ENCODE measurements at places on chromosomes 7 and 10. TPM values are rescaled to one million over a fixed set of nuclear protein-coding genes. Genes with fewer than 3 reads are reported as not detected.

GRCh38 chr10:94607111-94607510, 61.5 kb downstream of the HELLS start:
- DNase-seq = no peak

- no peak for DNase-seq
These were observed 8.1 kb downstream of the AOC1 start for GRCh38 chr7:150860291-150860977.

GRCh38 chr10:132685921-132686680, 99.8 kb downstream of the NKX6-2 start:
- DNase-seq = no peak

PITX3 gene
- polyA plus RNA-seq = 1.4 TPM

OR2A42 gene
- 0.58 TPM for polyA plus RNA-seq

DNA sequence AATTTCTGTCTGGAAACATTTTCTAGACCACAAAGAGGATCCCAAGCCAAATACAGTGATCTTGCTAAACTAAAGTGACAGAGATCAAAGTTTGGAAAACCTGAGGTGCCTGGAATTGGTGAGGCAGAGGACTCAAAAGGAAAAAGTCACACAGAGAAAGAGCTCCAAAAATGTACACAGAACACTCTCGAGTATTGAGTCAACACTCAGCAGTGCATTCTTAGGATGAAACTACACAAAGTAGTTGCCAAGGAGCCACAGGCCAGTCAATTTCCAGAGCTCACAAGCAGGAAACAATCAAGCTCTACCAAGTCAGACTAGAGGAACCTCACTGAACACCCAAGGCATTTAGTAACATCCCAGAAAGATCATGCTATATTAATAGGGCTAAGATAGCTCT, 61.3 kb downstream of the MICU1 start:
- DNase-seq = no peak

DNA sequence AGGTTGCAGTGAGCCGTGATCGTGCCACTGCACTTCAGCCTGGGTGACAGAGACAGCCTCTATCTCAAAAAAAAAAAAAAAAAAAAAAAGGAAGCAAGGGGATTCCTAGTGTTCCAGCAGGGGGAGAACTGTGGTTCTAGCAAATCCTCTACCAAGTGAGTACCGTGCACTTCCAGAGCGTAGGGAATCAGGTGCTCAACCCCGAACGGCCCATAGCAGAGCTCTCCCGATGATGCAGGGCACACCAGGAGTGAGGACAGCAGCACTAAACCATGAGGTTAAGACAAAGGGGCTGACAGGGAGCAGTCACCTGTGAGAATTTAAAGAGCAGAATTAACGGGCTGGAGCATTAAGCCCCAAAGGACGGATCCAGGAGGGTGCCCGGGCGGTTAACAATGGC, 173.6 kb downstream of the PTPRN2 start:
- no peak for DNase-seq

CRYGN gene
- 5.1 TPM for polyA plus RNA-seq

DNA sequence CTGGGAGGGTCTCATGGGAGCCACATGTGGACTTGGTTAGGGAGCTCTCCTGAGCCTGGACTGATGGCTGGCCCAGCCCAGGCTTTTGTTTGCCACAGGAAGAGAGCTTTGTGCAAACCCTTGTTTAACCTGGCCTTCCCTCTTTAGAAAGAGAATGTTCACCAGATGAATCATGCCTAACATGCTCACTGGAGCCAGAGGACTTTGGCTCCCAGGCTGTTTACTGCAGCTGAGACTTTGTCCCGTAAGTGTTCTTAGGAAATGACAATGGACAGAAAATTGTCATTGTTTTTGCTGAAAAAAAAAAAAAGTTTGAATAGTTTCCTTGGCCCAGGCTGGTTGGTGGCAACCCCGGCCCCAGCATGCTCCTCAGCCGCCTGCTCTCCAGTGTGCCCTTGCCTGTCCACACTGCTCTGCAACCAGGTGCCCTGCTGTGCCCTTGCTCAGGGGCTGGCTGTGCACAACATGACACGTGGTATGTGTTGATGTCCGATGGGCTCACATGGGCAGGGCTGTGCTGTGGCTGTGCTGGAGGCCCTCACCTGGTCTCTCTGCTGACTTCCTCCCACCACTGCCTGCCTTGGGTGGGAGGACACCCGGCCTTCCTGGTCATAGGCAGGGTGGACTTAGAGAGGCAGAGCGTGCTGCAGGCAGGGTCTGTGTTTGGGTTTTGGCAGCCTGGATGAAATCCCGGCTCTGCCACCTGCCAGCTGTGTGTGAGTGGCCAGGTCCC, 215.3 kb upstream of the ZNF32 start:
- no peak for DNase-seq

FFAR4 gene
- polyA plus RNA-seq = not detected

DNA sequence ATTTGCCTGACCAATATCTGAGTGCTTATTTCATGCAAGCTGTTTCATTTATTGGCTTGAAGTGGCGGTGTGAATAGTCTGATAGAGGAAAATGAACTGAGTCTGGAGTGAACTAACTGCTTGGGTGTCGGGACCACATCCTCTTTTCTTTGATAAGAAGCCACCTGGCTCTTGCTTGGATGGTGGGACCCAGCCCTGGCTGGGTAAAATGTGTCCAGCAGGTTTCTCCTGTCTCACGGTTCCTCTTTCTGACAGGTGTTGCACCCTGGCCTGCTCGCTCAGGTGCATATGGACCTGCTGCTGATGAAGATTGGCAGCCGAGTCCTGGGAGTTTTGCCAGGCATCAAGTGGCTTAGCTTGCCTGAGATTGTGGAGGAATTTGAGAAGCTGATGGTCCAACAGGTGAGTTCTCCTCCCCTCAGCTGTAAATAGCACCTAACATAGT, 1.6 kb downstream of the ADCK2 start:
- DNase-seq = no peak

DNA sequence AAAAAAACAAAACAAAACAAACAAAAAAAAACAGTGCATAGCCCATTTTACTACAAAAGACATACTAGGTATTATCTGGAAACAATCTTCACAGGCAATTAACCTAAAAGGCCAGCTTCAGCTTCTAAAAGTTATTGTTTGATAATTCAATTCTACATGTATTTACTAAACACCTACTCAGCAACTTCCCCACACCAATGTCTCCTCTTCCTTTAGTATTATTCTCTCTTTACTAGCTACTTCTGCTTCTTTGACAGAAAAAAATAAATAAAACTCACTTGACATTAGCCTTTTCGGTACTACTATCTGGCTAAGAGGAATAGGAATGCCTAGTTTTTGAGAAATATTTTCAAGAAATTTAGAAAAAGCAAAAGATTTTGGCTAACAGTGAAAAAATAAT, 2.8 kb downstream of the TM9SF3 start:
- no peak for DNase-seq

LIPN gene
- polyA plus RNA-seq = not detected

DNA sequence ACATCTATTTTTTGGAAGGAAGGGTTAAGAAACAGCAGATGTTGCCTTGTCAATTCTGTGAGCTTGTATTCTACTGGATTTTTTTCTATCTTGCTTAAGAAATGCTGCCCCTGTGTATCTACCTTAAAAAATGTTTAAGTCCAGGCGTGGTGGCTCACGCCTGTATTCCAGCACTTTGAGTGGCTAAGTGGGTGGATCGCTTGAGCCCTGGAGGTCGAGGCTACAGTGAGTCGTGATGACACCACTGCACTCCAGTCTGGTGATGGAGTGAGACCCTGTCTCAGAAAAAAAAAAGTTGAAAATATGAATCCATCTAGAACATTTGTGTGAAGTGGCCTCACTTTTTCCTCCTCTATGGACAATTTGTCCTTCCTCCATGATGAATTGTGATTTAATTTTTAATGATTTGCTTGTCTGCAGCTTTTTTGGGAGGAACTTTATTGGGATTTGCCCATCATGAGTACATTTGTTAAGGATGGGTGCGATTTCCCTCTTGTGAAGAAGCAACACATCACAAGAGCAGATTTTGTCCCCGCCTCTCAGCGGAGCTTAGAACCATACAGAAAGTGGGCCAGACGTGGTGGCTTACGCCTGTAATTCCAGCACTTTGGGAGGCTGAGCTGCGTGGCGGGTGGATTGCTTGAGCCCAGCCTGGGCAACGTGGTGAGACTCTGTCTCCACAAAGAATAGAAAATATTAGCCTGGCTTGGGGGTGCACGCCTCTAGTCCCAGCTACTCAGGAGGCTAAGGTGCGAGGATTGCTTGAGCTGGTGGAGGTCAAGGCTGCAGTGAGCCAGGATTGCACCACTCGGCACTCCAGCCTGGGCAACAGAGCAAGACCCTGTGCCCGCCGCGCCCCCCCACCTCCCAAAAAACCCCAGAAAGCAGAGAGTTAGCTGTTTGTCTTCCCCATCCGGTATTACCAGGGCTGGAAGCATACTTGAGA, 57.7 kb downstream of the DNAJB6 start:
- no peak for DNase-seq

DNA sequence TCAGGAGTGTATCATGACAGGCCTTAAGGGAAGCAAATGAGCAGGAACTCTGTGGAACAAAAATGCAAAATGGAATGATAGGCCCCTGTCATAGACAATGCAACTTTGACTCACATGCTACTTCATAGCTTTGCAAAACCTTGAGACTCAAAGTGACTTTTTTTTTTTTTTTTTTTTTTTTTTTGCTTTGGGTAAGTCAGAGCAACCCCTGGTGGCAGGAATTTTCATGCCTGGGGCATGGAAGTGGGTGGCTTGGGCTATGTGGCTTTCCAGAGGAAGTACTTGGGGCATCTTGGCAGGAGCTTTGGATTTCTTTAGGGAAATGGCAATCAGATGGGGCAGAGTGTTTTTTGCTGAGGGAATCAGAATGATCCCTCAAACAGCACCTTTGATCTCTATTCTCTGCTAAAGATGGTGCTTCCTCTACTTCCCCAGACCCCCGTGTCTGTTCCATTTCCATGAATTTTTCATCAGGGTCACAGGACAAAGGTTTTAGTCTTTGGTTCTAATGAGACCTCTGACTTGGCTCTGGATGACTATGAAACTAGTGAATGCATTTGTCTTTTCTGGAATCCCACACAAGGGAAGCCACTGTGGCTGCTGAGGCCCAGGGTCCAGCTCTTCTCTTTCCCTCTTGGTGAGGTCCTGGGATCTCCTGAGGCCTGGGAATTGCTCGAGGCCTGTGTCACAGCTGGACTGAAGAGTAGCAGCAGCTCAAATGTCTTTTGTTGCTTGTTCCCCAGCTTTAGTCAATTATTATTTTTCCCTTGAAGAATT, 62.8 kb downstream of the TACC2 start:
- DNase-seq = peak; percentile 58

DNA sequence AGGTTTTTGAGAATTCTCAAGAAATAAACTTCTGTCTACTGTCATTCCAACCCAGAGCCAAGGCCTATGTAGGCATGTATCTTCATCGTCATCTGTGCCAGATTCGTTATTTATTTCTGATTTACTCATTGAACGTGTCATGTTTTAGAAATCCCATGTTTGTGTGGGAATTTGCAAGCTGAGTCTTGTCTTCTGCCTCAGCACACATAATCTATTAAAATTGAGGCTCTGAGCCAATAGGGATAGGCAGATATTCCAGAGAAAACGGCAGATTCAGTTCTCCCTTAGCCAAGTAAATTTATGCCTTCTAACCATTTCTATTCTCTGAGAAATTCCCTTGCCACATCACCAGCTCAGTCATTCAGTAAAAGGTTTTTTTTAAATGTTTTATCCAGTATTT, 444.6 kb downstream of the REEP3 start:
- no peak for DNase-seq

DNA sequence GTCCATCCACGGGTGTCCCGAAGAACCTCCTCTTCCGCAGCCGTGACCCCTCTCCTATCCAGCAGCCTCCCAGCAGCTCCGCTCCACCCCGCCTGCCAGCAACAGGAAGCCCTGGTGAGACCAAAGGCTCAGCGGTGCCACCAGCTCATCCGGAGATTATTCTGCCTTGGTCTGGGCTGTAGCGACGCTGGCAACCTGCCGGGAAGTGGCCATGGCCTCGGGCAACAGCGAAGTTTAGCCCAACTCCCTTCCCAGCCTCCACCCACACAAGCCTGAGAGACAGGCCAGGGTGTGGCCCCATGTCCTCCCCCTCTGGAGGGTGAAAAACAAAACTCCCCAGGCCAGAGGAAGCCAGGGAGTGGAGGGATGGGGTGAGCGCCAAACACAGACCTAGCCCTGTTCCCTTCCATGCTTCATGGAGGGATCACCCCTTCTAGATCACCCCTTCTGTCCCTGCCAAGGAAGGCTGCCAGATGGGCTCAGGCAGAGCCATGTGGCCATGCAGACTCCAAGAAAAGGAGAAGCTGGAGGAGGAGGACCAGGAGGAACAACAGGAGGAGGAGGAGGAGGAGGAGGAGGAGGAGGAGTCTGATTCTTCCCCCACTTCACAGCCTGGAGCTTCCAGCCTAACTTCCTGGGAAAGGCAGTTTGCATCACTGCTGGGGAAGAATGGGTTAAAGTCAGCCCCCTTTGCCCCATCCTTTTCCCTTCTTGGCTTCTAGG, 918 bp downstream of the CALHM2 start:
- DNase-seq = no peak

MYH16 gene
- 0.39 TPM for polyA plus RNA-seq

- DNase-seq = no peak
These were observed 45.6 kb downstream of the TPST1 start for GRCh38 chr7:66250711-66251110.

DNA sequence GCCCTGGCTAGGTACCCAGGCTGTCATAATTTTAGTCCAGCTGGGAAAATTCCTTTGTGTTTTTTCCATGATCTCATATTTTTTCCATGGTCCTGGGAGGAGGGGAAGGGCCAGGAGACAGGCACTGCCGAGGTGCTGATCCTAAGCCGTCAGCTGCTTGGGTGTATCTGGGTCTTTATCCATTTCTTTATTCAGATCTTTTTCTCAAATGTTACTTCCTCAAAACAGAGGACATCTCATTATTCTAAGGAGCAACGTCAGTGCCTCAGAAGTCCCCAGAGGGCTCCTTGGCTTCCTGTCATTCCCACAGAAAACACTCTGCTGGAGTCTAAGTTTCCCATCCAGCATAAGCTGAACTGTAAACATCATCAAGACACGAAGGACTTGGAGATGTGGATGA, 2.8 kb upstream of the OR6V1 start:
- no peak for DNase-seq

- no peak for DNase-seq
These were observed 54.2 kb upstream of the PLXDC2 start for GRCh38 chr10:19762026-19762425.

BAZ1B gene
- polyA plus RNA-seq = 70.2 TPM

FAM25G gene
- not detected for polyA plus RNA-seq

GRCh38 chr7:77743518-77743917, 47.3 kb downstream of the RSBN1L start:
- no peak for DNase-seq

DNA sequence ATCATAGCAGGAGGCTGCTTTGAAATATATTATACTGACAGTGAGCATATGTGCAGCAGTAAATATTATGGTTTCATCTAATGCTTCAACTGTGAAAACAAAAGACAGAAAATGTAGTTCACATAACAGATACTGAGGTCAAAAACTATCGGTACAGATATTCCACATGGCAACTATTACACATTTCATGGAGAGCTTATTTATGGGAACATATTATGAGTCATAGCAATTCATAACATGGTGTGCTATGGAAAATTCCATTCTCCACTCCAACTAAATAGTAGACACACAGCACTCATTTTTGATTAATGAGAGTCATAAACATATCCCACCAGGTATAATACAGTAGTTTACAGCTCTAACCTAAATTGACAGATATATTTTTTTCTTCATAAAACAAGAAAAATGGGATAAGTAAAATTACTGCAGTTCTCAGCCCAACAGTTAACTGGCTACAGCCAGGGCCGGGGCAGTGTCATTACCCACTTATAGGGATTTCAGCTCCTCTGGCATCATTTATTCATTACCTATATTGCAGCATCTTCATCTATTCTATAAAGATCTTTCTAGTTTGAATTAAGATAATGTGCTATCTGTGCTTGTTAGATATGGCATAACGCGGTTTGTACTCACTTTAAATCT, 475.6 kb upstream of the KLF6 start:
- no peak for DNase-seq

GRCh38 chr10:63515002-63515763, 6.0 kb upstream of the REEP3 start:
- no peak for DNase-seq

All from renal pelvis (tissue), 12 donors.